ENCODE measurements at places on chromosomes 16 and 17.

DNA sequence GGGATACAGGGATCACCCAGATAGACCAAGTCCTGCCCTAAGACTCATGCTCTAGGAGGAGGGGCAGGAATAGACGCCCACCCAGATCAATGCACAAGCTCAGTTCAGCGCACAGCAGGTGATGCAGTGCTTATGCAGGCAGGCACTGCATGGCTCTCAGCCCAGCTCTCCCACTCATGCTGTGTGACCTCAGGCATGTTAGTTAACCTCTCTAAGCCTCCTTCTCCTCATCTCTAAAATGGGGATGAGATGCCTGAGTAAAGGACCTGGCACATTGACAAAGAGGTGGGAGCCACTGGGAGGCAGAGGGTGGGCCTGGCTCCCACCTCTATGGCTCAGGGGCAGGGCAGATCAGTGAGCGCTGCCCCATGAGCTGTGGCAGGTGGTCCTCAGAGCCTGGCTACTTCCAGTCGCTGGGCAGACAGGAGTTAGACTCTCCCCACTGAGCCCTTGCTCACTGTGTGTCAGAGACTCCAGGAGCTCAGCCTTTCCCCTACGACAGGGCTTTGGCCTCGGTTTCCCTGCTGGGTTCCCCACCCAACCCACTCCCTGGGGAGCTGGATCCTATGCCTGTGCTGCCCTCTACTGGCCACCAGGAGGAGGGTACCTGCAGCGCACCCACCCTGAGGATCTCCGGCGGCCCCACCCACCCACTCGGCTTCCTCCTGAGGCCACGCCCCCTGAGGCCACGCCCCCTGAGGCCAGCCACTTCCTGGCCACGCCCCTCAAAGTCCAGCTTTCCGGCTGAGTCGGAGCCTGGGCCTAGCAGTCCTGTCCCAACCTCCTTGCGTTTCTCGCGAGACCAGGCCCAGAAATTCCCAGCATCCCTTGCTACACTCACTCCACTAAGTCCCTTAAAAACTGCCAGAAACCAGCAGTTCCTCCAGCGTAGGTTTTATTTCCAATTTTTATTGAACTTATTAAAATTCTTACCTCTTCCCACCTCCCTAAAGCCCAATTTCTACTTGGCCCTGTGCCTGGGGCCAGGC, 196.1 kb downstream of the GSG1L start:
- peak; percentile 77 for DNase-seq

- peak; percentile 53 for DNase-seq
Measured at GRCh38 chr17:34443619-34444469, 80.8 kb upstream of the CCL1 start.

DNA sequence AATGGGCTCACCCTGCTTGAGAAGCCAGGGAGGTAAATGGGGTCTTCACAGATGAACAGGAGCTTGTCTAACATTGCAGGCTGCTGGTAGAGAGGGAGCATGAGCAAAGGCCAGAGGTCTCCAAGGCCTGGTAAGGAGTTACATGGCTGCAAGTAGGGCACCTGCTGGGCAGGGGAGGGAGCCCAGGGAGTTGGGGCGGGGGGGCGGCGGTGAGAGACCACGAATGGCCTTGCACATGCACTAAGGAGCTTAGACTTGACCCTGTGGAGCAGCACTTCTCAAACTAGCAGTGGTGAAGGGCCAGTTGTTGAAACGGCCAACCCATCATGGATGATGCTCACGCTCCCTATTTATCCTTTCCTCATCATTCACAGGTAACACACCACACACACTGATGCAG, 38.4 kb downstream of the ERN1 start:
- DNase-seq: no peak

DNA sequence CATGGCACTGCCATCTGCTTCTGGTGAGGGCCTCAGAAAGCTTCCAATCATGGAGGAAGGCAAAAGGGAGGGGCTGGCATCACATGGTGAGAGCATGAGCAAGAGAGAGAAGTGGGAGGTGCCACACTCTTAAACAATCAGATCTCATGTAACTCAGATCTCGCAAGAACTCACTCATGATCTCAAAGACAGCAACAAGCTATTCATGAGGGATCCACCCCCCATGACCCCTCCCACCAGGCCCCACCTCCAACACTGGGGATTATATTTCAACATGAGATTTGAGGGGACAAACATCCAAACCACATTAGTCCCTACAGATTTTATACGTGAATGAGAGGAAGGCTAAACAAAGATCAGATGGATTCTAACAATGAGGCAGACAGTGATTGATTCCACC, 8.9 kb upstream of the TMEM132E start:
- DNase-seq: no peak

DNA sequence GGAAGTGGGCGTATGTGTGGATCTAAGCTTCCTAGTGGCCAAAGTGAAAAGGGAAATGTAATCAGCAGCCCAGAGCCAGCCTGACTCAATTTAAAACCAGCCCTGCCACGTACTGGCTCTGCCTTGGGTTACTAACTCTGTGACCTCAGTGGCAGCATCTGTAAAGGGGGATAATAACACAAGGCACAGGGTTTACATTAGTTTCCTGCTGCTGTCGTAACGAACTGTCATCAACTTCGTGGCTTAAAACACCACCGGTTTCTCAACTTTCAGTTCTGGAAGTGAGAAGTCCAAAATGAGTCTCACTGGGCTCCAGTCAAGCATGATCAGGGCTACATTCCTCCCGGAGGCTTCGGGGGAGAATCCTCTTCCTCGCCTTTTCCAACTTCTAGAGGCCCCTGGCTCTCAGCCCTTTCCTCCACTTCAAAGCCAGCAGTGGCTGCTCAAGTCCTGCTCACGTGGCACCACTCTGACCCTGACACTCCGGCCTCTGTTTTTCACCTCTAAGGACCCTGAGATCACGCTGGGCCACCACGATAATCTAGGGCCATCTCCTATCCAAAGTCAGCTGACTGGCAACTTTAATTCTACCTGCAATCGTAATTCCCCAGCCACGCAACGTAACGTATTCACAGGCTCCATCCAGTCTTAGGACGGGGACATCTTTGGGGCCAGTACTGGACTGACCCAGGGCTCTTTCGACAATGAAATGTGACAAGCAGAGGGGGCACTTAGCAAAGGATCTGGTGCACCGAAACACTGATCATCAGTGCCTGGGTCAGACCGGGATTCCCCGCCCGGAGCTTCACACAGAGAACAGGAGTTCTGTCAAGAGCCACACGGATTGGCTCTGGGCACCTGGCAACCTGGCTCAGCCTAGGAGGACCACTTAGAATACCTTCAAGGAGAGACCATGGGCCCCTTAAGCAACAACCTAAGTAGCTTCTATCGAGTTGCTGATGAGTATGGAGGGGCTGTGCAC, 14.5 kb downstream of the TMC6 start:
- no peak for DNase-seq

- DNase-seq: no peak
Measured at GRCh38 chr17:17819561-17819995, 17.2 kb downstream of the SREBF1 start.

GRCh38 chr17:43661699-43662412, at the start of gene MEOX1:
Gene MEOX1, minus strand, starts transcription at chr17:43661922. Its CDS starts 388 bp downstream, at chr17:43661534.
- DNase-seq: no peak

DNA sequence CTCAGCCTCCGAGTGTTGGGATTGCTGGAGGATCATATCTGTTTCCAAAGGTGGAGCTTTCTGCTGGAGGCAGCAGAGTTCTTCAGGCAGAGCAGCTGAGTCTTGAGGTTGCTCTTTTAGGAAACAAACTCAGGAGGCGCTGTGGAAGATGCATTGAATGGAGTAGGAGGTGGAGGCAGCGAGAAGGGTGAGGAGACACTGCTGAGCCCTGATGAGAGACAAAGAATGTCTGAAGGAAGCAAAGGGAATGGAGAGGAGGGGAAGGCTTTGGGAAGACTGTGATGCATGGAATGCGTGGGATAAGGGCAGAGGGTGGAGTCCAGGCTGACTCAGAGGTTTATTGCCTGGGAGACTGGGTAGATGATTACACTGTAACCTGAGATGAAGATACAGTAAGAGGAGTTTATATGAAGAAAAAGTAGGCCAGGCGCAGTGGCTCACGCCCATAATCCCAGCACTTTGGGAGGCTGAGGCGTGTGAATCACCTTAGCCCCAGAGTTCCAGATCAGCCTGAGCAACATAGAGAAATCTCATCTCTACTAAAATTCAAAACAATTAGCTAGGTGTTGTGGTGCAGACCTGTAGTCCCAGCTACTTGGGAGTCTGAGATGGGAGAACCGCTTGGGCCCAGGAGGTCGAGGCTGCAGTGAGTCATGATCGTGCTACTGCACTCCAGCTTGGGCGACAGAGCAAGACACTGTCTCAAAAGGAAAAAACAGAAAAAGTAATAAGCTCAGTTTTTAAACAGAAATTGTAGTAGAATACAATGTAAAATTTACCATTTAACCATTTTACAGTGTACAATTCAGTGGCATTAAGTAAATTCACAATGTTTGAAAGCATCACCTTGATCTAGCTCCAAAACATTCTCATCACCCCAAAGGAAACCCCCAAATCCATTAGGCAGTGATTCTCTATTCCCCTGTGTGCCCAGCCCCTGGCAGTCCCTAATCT, 17.8 kb upstream of the TMEM219 start:
- no peak for DNase-seq

GRCh38 chr17:79401704-79402674, 208.9 kb downstream of the RBFOX3 start:
- no peak for DNase-seq

DNA sequence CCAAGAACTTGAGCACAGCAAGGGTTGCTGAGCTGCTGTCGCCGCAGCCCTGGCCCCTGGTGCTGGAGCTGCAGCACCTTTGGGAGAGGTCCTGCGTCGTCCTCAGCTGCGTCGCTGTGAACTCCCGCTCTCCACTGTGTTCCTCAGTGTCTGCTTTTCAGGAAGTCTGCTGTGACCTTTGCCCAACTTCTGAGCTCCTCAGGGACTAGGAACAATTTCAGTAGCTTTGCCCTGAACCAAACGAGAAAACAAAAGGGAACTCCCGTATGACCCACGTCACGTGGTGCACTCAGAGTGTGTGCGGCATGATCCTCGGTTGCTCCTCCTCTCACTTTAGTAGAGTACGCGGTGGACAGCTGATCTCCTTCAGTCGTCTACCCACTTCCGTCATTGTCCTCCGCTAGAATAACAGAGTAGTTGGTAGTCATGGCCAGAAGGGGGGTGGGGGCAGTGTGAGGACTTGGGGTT, 44.2 kb downstream of the WDR45B start:
- DNase-seq: no peak

- no peak for DNase-seq
Measured at GRCh38 chr17:61464130-61464842, 12.1 kb downstream of the TBX4 start.

DNA sequence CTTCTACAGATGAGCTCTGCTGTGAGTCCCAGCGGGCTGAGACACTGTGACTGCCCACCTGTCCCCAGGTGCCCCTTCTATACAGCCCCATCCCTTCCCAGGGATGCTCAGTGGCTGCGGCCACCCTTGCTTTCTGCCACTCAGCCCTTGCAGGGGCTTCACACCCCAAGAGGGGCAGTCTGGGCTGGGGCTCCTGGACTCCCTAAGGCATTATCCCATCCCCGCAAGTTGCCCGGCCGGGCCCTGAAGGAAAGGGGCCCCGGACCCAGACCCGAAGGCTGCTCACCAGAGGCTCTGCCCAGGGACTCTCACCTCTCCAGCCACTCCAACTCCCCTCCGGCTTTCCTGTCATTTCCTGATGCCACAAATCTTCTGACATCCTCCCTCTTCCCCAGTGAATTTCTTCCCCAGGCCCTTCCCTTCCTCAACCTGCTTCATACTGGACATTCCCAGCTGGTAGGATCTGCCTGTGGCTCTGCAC, 88.5 kb upstream of the TOB1 start:
- no peak for DNase-seq

DNA sequence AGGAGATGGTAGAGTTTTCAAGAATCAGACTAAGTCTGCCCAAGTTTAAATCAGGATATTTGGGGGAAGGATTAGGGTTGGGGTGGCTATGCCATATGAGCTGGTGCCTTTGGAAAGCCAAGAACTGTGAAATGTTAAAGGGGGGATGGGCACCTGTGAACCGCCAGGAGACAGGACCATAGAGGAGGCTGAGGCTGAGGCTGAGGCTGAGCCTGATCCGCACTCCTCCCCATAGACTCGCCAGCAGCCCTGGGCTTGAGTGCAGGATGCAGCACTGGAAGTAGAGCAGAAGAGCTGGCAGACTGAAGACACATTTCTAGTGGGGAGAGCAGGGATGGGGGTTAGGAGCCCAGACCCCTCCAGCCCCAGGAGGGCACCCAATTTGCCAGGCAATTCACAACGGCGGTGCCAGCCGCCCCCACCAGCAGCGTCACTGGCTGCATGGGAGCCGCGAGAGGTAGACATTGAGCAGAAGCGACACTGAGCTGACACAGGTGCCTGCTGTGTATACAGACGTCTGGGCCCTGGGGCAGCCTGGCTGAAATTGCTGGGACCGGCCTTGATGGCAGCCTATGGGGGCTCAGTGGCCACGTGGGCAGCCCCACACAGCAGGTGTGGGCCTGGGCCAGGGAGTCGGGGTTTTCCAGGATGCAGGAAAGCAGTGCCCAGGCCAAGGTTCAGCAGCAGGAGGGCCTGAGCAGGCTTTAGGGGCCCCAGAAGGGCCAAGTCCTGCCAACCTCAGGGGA, 9.2 kb downstream of the PIMREG start:
- DNase-seq: no peak

DNA sequence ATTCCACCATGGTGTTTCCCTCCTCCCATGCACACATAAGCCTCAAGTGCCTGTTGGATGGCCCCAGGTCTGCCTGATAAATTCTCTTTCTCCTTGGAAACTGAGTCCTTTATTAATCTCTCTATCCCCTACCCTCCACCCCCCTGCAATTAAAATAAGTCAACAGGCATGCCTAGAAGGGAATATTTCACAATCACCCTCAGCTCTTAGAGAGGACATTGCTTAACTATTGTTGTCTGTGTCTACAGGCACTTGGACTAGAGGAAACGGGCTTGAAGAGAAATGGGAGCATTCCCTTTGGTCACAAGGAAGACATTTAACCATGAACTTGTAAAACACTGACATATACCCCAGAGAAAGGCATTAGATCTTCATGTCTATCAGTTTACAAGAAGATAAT, 39.5 kb downstream of the RCVRN start:
- no peak for DNase-seq

GRCh38 chr16:78745108-78746019, 645.9 kb downstream of the WWOX start:
- DNase-seq: no peak

- DNase-seq: no peak
Measured at GRCh38 chr17:59401725-59402124, 70.3 kb downstream of the YPEL2 start.

DNA sequence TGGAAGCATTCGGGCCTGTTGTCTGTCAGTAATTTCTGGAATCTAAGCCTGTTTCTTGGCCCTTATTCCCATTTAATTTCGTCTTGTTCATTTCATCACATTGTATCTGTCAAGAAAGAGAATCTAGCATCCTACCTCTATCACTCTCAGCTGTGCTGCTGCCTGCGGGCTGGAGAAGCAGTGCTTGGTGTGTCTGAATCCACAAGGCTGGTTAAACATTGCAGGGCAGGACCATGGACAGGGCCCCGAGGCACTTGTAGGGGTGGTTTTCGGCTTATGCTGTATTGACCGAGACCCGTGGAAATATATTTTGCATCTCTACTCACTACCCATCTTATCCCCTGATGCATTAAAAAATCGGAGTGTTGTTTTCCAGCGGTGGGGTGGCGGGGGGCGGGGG, 3.1 kb downstream of the RAB11FIP4 start:
- peak; percentile 81 for DNase-seq

GRCh38 chr17:76570457-76570856, 15.2 kb downstream of the ST6GALNAC2 start:
- DNase-seq: no peak

Measured in endothelial cell (in vitro differentiated cells).